T-helper 1 cell (primary cell): ENCODE measurements at places on chromosomes 2 and 18.

GRCh38 chr2:142868229-142868762 is 9.2 kb upstream of the KYNU start:
- DNase-seq = no peak

DNA sequence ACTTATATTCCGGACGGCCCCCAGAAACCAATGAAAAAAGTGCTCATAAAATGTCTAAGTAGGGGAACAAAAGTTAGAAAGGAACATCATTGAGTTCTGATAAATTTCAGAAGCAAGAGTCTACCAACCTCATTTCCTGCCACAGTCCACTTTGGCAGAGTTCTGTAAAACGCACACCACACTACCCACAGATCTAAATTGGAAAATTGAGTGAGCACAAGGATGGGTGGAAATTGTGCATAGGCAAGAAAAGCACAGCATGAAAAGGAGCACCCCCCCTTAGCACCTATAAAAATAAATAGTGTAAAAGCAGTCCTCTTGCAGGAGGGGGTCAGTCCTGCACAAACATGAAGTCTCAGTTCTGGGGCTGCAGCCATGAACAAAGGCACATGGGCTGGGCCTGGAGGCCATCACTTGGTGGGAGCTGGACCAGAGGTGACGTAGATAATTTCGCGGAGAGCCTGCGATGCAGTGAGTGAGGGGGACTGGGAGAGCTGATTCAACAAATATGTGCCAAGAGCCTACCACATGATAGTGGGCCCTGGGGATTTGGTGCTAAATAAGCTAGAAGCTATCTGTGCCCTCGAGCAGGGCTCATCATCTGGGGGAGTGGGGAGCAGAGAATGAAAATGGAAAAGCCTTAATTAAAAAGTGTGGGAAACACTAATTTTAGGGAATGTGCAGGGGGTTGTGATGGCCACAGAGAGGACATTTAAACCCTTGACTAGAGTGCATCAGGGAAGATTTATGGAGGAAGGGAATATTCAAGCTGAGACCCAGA is 48.9 kb upstream of the SPP2 start:
- DNase-seq = no peak

- no peak for DNase-seq
Observed at GRCh38 chr2:72154386-72154975, 6.8 kb upstream of the CYP26B1 start.

GRCh38 chr2:138640921-138641676 is 139.1 kb downstream of the NXPH2 start:
- DNase-seq = no peak

- DNase-seq = no peak
Observed at GRCh38 chr2:20577495-20578235, 73.2 kb downstream of the HS1BP3 start.

DNA sequence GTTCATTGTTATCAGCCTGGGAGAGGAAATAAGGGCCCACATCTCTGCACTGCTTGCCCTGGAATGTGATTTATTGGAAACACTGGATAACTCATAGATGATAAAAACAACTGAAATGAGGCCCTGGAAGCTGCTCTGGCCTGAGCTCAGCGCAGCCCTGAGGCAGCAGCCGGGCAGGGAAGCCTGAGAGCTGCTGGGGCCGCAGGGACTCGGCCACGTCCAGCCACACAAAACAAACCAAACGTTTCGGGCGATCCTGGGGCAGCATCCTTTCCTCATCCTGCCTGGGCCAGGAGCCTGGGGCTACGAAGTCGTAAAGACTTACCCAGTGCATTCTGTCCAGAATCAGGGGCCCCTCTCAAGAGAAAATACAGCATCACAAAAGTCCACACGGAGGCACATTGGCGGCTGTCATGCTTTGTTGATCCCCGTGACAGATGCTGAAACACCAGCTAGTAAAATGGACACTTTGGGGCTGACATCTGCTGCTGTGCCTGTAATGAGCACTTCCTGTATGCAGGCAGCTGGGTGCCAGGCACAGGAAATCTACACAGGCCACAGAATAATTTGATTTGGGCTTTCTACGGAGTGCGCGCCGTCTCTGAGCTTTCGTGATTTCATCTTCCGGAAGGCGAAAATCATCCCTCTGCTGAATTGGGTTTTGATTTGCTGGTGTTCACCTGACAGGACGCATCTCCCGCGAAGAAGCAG is 250.6 kb downstream of the EIPR1 start:
- DNase-seq = peak; percentile 8

- DNase-seq = no peak
Observed at GRCh38 chr2:204061241-204061640, 124.7 kb downstream of the ICOS start.

DNA sequence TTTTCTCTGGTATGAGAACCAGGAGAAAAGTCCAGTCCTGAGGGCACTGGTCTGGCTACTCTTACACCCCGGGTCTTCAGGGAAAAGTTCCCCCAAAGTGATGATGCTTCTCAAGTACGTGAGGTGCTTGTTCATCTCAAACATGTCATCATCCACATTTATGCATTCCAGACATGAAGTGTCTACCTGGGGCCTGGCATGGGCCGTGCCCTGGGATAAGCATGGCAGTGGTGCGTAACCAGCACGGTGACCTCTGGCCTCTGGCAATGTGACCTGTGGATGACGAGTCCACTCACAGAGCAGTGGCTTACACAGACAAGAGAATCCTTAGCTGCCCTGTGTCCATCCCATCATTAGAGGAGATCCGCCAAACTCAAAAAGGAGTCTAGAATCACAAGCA is 74.8 kb upstream of the LGALSL start:
- DNase-seq = no peak

- DNase-seq = no peak
Observed at GRCh38 chr2:42987112-42987922, 194.9 kb upstream of the HAAO start.

DNA sequence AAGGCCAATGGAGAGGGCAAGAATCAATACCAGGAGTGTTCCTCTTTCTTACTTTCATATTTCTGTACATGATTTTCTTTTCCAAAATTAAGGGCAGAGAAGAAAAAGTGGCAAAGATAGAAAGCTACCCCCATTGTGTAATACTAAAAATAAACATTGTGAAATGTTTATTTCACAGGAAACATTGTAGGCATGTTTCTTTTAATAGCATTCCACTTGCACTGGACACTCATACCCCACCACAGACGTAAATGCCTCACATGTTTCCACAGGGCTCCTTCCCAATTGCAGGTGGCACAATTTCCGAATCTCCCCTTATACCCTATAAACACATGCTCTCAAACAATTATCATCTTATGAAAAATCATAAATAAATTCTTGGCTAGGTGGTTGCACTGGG is 645.1 kb upstream of the SETBP1 start:
- no peak for DNase-seq

GRCh38 chr2:126656431-126657147 is 631 bp downstream of the GYPC start:
- peak; percentile 29 for DNase-seq

GRCh38 chr2:150963336-150963735 is 298.3 kb downstream of the RBM43 start:
- DNase-seq = no peak

DNA sequence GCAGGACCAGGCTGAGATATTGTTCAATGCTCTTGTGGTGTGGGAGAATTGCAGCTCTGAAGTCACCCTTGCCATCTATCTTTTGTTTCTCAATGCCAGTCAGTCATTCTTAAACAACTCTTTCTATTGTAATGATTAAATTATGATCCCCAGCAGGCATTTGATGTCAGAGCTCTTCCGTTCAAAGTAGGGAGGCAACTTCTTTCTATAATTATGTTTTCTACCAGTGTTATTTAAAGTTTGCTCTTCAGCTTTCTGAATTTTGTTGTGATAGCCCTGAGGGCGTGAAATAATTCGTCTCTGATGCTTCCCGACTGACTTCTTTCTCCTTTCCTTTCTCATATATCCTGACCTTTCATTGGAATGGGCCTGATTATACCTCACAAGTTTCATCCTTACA is 161.4 kb upstream of the KLHL14 start:
- no peak for DNase-seq

DNA sequence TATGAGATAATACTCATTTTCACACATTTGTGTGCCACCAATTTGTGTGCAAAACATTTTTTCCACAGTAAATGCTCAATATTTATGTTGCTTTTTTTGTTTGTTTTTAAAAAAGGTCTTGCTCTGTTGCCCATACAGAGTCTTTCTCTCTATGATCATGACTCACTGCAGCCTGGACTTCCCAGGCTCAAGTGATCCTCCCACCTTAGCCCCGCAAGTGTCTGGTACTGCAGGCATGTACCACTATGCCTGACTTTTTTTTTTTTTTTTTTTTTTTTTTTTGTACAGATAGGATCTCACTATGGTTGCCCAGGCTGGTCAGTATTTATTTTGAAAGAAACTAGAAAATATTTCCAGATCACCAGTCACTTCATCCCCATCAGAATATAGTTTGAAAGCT is 297.8 kb upstream of the GYPC start:
- DNase-seq = no peak

DNA sequence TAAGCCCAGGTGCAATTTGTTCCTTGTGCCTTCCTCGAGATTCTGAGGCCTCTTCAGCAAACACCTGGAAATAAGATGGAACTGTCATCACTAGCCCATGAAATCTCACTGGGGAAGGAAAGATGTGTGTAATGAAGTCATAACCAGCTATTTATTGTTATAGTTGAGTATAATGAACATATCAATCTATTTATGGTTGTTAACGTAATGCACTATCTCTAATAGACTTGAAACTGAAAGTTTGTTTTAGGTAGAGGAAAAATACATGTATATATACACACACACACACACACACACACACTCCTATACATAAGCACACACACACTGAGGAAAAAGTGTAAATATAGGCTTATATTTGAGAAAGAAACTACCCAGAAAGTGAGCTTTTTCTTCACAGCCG is 62.8 kb downstream of the UGGT1 start:
- DNase-seq = no peak

GRCh38 chr18:22871809-22872525 is 61.2 kb upstream of the RBBP8 start:
- no peak for DNase-seq

DNA sequence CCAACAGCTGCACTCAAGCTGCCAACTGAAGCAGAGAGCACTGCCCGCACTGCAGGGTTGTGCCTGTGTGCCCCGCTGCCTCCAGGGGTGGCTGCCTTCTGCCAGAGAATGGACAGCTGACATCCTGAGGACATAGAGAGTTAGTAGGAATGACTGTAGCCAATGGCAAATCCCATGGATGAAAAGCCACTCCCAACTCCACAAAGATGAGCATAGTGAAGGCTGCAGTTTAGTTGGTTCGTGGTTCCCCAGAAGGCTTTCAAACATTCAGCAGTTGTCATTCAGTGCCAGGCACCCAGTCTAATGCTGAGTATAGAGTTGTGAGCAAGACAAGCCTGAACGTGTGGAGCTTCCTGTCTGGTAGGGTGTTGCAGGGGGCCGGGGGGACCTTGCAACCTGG is 30.3 kb downstream of the GYPC start:
- DNase-seq = no peak

GRCh38 chr2:86492048-86492453 is 50.9 kb downstream of the KDM3A start:
- DNase-seq = no peak

GRCh38 chr2:233094614-233095013 is 34.5 kb downstream of the INPP5D start:
- DNase-seq = no peak

GRCh38 chr2:237824085-237824484 is 25.5 kb downstream of the RBM44 start:
- DNase-seq = no peak

GRCh38 chr2:133842446-133842845 is 274.2 kb upstream of the NCKAP5 start:
- no peak for DNase-seq

DNA sequence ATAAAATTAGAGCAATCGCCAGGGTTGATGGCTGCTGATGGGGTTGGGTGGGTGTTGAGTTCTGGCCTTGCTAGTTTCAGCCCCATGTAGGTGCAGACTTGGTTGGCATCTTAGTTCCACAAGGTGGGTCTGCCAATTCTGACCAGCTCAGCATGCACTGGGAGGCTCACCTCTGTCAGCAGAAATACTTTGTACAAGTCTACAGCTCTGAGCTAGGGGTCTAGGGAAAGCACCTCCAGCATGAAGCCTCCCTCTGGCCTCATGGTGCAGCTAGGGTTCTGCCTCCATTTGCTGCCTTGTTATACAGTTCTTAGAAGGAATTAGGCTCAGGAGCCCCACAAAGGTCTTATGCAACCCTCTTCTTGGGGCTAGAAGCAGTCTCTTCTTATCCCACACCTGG is 278.9 kb upstream of the HDAC4 start:
- DNase-seq = no peak
